Diencephalon (tissue), 1 donor: ENCODE measurements at places on chromosomes 7 and 10. TPM values are rescaled to one million over a fixed set of nuclear protein-coding genes. Genes with fewer than 3 reads are reported as not detected.

The SPDYE17 gene
- not detected for total RNA-seq

The SLC18A3 gene
- 2.8 TPM for total RNA-seq

The IFIT1B gene
- 0.92 TPM for total RNA-seq

The KIAA1217 gene
- total RNA-seq = 5.3 TPM

The ITPRID1 gene
- 0.23 TPM for total RNA-seq

The MLXIPL gene
- total RNA-seq = 0.69 TPM

The ARL5B gene
- total RNA-seq = 72.4 TPM

The GRM3 gene
- total RNA-seq = 153 TPM

The GJD4 gene
- total RNA-seq = 0.23 TPM

The TLX1 gene
- total RNA-seq = not detected

The CTNNA3 gene
- 9.7 TPM for total RNA-seq

The NAT16 gene
- 2.1 TPM for total RNA-seq

The RTKN2 gene
- total RNA-seq = 10.6 TPM

The CAMK2B gene
- 112 TPM for total RNA-seq

The PLXDC2 gene
- total RNA-seq = 45.0 TPM

The LRRC18 gene
- 0.23 TPM for total RNA-seq

The HABP2 gene
- total RNA-seq = 0.23 TPM

The SFMBT2 gene
- 33.7 TPM for total RNA-seq

The LRIT1 gene
- total RNA-seq = not detected

The UCN3 gene
- not detected for total RNA-seq

The ADAP1 gene
- 50.3 TPM for total RNA-seq

The AGMO gene
- 0.69 TPM for total RNA-seq

The MRLN gene
- total RNA-seq = 0.69 TPM

The C7orf25 gene
- 11.3 TPM for total RNA-seq

The HOXA1 gene
- not detected for total RNA-seq

The ITGA8 gene
- total RNA-seq = 6.5 TPM

The PAX4 gene
- total RNA-seq = not detected

The ELOVL3 gene
- total RNA-seq = 0.92 TPM

The ACTR3C gene
- 4.6 TPM for total RNA-seq

The FAM25G gene
- total RNA-seq = not detected

The SEMA4G gene
- 17.5 TPM for total RNA-seq

The FAM25C gene
- not detected for total RNA-seq

The EIF5AL1 gene
- 0.23 TPM for total RNA-seq

The SUN3 gene
- total RNA-seq = 0.69 TPM

The PDZD7 gene
- total RNA-seq = 7.2 TPM
